ENCODE measurements at places on chromosomes 7 and 10.

DNA sequence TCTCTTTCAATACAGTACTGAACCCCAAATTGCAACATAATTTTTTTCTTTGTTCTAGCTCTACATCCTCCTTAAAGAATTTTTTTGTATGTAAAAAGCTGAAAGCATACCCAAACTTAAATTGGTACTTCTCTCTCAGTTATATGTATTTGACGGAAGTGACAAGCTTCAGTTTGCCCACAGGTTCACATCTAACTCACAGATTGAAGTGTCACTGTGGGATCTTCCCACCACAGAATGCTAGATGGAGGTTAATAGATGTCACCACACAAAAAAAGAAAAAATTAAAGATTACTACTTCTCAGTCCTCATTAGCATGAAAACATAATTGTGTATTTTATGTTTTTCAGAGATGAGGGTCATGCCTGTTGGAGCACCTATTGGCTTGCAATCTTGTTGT is 150.9 kb upstream of the GHITM start:
- no peak for DNase-seq

DNA sequence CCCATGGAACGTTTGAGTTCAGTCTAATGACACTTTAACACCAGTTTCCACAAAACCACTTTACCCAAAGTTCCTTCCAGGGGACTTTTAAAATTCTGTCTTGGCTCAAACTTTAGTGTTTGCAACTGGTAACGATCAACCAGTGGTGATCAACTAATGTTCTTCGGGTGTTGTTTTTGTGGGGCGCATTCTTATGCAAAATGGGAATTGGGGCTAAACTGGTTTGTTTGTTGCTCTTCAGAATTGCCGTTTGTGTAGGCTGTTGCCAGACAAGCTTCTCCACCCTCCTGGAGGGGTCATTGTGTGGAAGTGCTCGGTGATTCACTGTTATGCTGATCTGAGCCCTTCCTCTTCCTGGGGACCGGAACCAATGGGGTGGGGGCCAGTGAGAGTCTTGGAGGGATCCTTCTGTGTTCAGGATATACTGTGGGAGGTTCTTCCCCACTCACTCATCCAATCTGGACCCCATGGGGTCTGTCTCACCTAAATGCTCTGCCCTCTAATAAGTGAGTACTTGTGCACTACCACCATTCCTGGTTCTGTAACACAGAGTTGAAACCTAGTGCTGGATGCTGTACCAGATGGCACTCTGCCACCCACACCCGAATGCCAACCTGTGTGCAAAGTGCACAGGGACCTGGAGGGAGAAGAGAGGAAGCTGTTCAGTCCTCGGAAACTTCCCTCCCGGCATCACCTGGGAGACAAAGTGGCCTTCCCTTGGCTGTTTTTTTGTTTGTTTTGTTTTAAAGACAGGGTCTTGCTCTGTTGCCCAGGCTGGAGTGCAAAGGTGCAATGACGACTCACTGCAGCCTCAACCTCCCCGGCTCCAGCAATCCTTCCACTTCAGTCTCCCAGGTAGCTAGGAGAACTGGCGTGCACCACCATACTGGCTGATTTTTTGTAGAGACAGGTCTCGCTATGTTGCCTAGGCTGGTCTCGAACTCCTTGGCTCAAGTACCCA is 2.1 kb downstream of the NFE2L3 start:
- no peak for DNase-seq

GRCh38 chr10:116311016-116311415 is 13.2 kb upstream of the CCDC172 start:
- DNase-seq = no peak

DNA sequence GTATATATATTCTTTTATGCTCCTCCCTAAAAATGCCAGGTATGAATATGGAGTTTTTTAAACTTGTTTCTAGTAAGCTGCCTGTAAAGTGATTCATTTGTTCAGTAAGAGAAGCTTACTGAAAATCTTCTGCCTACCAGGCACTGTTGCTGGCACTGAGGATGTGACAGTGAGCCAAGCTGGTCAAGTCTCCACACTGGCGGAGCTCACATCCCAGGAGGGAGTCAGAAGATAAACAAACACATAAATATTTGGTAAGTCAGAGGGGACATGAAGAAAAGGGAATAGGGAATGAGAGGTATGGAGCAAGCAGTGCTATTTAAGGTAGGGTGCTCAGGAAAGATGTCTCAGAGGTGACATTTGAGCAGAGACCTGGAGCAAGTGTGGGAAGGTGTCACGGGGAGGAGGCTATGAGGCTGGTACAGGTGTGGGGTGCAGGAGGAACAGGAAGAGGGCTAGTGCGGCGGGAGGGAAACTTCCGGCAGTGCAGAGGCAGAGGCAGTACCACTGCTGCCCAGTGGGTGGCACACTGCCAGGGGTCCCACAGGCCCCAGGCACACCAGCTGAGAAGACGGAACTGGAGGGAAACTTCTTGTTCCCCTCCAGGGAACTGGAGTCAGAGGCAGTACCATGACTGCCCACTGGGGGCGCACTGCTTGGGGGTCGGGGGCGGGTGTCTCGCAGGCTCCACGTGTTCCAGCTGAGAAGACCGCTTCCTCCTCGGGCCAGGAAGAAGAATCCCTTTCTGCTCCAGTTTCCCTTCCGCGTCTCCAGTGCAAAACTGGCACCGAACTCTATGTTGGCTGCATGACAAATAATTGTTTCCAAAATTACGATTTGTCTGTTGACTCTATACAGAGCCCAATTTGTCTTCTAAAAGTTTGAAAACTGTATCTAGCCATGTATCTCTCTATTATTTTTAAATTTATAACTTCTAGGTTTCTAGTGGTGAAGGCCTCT is 161.0 kb downstream of the TEX36 start:
- DNase-seq = no peak

DNA sequence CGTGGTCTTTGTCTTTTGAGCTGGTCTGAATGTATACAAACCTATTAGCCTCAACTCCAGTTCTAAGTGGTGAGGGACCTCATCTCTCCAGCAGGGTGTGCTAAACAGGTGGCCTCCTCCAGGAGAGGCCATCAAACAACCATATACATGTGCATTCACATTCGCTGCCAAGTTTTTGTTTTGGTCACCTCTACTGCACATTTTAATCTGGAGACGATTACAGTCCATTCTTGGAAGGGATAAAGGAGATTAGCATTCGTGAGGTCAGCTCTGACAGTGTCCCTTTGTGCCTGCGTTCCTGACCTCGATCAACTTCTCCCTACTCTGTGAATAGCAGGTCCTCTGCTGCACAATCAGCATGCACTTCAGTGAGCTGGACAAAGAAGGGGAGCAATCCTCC is 60.8 kb downstream of the RHOBTB1 start:
- no peak for DNase-seq

DNA sequence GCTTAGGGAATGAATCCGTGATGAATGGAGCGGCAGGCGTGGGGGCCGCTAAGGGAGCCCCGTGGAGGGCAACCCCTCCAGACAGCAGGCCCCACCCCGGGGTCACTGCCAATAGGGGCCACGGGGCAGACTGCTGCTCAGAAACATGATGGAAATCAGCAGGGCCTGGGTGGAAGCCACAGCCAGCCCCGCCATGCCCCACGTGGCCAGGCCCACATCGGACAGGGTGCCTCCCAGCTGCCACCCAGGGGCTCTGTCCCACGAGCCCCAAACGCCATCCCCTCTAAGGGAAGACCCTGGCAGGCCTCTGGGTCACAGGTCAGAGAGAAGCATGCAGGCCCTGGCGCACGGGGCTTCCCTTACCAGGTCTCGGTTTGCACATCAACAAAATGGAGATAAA is 28.4 kb downstream of the TNRC18 start:
- no peak for DNase-seq

DNA sequence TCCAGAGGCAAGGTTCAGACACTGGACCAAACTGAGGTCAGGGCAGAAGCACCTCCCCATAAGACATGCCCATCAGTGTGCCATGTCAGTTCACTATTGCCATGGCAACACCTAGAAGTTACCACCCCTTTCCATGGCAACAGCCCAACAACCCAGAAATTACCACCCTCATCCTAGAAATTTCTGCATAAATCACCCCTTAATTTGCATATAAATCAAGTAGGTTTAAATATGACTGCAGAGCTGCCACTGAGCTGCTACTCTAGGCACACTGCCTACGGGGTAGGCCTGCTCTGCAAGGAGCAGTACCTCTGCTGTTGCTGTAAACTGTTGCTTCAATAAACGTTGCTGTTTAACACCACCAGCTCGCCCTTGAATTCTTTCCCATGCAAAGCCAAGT is 12.7 kb downstream of the STEAP2 start:
- DNase-seq = no peak

DNA sequence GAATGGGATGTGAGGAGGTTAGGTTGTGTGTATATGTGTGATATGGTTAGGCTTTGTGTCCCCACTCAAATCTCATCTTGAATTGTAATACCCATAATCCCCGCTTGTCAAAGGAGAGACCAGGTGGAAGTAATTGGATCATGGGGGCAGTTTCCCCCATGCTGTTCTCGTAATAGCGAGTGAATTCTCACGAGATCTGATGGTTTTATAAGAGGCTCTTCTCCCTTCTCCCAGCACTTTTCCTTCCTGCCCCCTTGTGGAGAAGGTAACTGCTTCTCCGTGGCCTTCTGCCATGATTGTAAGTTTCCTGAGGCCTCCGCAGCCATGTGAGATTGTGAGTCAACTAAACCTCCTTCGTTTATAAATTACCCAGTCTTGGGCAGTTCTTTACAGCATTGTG is 47.3 kb downstream of the NPVF start:
- DNase-seq = no peak

DNA sequence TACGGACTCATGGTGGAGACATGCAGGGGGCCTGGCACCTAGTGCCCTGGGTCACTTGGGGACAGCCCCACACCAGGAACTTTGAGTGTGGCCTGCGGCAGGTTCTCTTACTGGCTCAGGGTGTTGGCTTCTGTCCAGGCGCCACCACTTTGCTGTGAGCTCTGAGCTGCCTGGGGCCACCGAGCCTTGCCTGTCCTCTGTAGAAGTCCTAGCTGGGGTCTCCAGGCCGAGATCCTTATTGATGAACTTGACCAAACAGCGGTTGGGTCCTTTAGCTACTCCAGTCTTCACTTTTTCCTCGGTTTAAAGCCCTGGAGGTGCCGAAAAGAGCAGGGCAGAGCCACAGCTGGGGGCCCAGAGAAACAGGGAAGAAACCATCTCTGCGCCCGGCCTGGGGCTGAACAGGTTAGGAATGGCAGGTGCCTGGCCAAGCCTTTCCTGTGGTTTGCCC is 41.3 kb downstream of the ZNF467 start:
- DNase-seq = no peak

- no peak for DNase-seq
Observed at GRCh38 chr7:20113427-20114027, 103.7 kb downstream of the MACC1 start.

GRCh38 chr10:92573091-92573797 is 649 bp downstream of the IDE start:
- no peak for DNase-seq

DNA sequence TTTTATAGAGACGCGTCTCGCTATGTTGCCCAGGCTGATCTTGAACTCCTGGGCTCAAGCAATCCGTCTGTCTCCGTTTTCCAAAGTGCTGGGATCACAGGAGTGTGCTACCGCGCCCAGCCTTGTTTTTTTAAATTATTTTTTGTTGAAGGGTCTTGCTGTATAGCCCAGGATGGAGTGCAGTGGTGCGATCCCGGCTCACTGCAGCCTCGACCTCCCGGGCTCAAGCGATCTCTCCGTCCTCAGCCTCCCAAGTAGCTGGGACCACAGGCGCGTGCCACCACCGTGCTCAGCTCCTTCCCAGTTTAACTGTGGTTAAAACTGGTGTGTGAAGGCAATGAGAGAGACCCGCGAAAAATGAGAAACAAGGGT is 11.0 kb upstream of the HNRNPF start:
- no peak for DNase-seq

- DNase-seq = no peak
Observed at GRCh38 chr10:102714621-102715455, at the start of gene SFXN2. SFXN2 (plus strand) TSS chr10:102714636; CDS start chr10:102726637, 12,001 bp downstream.

GRCh38 chr10:79258894-79259293 is 88.4 kb upstream of the PPIF start:
- DNase-seq = no peak

DNA sequence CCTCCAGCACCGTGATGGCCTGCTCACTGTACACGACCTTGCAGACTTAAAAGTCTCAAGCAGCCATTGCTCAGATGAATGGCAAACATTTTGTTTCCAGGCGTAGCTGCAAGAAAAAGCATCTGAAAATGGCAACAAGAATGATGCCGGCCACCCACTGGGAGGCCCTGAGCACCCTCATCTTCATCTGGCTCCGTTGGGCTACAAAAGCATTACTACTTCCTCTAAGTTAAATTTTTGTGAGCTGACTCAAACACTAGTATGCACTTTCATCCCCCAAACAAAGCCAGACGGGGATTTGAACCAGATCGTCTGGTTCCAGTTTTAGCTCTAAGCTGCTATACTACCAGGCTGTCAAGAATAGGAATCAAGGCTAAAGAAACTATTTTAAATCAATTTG is 116.6 kb upstream of the CDK1 start:
- no peak for DNase-seq

GRCh38 chr10:106980495-106981451 is 183.7 kb downstream of the SORCS1 start:
- DNase-seq = no peak

- DNase-seq = no peak
Observed at GRCh38 chr7:102913826-102914225, 1.0 kb downstream of the LRRC17 start.

- no peak for DNase-seq
Observed at GRCh38 chr7:127390186-127390816, 2.2 kb downstream of the ZNF800 start.

DNA sequence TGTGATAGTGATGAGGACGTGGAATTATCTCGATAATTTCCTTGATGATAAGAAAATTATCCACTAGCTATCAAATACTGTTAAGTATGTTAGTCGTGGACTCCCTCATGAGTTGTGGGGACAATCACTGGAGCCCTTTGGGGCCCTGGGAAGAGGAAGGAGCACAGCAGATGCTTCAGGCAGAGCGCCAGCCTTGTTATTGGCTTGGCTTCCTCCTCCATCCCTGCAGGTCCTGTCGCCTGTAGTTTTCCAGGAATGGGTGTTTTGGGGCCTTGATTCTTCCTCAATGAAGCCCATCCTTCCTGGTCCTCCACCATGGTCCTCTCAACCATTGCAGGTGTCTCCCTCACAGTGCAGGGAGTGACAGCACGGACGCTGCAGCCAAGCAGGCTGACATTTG is 32.5 kb upstream of the ZNF32 start:
- DNase-seq = no peak

DNA sequence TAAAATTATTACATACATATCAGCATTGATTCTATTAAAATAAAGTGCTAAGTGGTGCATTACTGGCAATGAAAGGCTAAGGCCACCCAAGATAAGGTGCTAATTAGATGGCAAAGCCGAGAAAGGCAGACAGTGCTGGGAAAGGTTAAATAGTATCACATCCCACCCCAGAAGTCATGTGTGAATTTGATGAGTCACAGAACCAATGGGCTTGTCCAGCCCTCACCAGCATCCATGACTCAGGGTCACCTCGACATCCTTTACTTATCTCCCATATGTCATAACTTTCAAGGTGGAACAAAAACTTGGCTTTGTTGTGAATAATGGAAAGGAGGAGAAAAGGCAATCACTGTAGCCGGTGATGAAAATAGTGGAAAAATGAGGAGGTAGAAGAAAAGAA is 459.1 kb downstream of the PLXNA4 start:
- DNase-seq = no peak
